Foreskin fibroblast (primary cell): ENCODE measurements at places on chromosomes 3 and 15.

DNA sequence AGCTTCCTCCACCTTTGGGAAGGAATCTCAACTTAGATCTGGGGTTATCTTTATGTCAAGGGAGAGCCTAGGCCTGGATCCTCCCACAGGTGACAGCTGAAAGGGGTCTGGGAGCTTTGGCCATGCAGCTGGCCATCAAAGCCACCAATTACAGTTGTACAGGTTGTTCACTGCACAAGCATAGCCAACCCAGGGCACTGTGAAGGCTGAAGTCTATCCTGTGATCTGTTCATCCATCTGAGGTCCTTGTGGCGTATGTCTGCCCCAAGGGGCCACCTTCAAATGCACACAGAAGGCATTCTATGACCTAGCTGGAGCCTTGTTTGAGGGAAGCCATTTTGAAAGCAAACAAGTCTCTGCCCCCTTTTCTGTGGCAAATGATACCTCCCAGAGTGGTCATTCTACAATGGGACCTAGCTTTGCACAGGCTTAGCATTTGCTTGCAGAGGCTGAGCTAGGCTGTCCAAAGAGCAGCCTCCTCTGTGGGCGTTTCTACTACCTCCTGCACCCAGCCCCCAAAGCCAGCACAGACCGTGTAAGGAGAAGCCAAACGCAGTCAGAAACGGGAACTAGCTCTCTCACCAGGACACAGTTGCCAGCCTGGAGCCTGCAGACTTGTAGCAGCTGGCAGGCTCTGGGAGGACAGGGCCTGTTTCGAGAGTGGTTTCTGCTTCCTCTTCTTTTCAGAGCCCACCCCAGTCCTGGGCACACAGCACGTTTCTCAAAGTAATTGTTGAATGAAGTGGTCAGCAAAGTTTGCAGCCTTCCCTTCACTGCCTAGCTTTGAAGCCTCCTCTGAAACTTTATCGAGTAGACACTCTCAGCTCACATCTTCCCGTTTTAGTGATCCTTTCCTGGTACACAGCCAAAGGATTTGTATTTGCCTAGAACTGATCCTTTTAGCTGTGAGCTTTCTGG is 157.3 kb upstream of the SMAD3 start:
- DNase-seq, result peak; percentile 56

GRCh38 chr15:69107025-69107620 is 53.3 kb upstream of the GLCE start:
- no peak for DNase-seq

GRCh38 chr15:29670998-29671981 is 151.0 kb downstream of the TJP1 start:
- DNase-seq, result peak; percentile 83

DNA sequence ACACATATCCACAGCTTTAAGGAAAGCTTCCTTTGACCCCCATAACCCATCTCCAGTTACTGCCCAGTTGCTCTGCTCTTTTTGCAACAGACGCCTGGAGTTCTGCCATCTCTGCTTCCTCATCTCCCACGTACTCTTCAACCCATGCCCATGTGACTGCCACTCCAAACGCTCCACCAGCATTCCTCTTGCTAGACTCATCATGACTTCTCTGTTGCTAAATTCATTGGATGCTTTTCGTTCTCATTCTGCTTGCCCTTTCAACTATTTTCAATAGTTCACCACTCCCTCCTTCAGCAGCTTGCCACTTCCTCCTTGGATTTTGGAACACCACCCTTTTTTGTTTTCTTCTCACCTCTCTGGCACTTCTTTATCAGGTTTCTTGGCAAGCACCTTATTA is 2.7 kb upstream of the KNSTRN start:
- peak; percentile 98 for DNase-seq

- no peak for DNase-seq
Measured at GRCh38 chr3:140505876-140506275, 172.0 kb upstream of the TRIM42 start.

- no peak for DNase-seq
Measured at GRCh38 chr15:71390096-71390495, 274.8 kb downstream of the THSD4 start.

- peak; percentile 79 for DNase-seq
Measured at GRCh38 chr3:137105277-137105977, 147.6 kb downstream of the IL20RB start.

GRCh38 chr3:65593780-65594752 is 444.7 kb downstream of the MAGI1 start:
- no peak for DNase-seq

GRCh38 chr3:148307443-148307843 is 390.3 kb upstream of the AGTR1 start:
- no peak for DNase-seq

GRCh38 chr3:42891042-42891441 is 14.9 kb upstream of the ZNF662 start:
- no peak for DNase-seq

- no peak for DNase-seq
Measured at GRCh38 chr3:56915966-56916586, 114.3 kb upstream of the ARHGEF3 start.

DNA sequence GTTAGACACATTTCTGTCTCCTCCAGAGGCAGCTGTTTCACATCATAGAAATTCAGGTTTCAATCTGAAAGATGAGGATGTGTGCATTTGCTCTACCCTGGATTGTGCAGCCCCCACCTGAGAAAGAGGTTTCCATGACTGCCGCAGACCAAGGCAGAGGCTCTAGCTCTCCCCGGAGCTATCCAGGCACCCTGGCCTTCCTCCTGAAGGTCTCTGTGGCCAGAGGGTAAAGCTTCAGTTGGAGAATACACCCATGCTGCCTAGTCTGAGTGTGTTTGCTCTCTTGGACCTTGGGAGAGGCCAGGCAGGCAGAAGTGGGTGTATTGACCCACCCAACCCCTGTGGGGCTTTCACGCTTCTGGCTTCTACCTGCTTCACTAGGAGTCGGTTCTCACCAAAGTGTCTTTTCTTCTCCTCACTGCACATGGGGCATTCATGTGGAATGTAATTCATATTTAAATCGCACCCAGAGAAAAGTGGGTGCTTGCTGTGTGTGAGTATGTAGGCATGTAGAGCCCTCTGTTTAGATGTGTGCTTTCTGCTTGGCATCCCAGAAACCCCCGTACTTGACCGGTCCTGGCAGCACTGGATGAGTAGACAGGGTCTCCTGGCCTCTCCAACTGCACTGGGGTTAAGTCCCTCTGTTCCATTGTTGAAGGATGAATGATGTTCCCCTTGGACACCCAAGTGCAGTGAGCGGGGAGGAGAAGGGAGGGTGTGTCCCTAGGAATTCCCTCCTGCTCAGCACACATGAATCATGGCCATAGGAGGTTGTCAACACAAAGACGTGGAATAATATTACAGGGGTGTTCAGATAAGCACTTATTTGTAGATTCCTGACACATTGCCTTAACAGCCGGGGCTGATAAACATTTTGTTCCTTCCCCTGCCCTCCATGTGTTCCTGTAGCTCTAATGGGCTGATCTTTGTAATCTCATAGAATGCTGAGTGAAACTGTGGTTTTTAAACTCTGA is 20.3 kb upstream of the RAB6B start:
- DNase-seq, result no peak

DNA sequence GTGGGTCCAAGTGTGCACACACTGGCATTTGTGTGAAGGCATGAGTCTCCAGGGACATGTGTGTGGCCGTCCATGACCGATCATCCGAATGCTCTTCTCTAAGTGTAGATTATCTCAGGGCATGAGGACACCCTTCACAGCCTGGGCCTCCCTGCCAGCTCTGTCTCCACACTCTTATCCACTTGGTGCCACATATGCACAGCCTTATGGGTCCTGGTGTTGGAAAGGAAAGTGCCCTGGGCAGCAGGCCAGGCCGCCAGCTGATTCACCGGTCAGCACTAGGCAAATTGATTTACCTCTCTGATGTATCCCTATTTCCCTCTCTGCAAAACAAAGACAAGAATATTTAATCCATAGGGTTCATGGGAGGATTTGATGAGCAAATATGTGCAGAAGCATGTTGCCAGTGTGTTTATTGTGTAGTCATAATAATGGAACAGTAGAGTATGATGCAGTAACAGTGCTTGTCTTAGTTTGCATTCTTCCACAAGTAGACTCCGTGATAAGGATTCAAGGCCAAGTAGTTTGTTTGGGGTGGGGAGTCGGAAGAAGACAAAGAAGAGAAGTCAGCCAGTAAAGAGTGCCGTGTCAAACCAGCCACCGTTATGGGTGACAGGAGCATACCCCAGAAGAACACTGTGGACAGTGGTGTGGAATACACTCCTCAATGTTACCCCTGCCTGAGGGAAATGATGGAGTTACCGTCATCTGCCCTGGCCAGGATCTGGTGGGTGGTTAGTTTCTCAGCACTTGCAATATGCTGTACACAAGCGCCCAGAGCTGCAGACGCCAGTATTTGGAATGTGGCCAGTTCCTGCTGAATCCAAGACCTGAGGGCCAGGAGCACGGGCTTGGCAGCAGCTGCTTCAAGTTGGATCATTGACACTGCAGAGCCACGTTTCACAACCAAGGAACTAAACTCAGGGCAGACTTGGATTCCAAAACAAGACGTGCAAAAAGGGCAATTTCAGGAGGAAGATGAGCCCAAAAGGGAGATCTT is 85.1 kb downstream of the MTHFS start:
- DNase-seq, result peak; percentile 63

- DNase-seq, result no peak
Measured at GRCh38 chr15:47304656-47305055, 412.6 kb upstream of the SEMA6D start.

GRCh38 chr3:12242772-12243171 is 46.1 kb upstream of the PPARG start:
- DNase-seq, result no peak

DNA sequence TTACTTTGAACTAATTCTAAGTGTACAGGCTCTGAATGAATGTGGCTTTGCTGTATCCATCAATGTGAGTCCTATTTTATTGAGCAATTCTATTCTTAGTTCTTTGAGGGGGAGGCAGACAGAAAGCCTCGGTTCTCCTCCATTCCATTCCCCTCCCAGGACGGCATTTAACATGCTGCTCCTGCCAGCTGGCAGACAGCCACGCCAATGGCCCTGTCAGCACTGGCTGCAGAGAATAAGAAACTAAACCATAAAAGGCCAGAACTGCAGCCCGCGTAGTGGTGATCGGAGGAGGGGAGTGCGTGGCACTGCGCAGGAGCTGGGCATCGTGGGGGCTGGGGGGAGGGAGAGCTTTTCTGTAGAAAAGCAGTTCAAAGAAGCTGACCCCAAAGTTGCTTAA is 76.0 kb upstream of the HACD2 start:
- DNase-seq, result peak; percentile 97
